ENCODE measurements at places on chromosomes 13 and 19. TPM values are rescaled to one million over a fixed set of nuclear protein-coding genes. Genes with fewer than 3 reads are reported as not detected.

FFAR2 gene
- total RNA-seq = not detected

SULT2A1 gene
- not detected for total RNA-seq

PTH2 gene
- total RNA-seq = not detected

CYP4F2 gene
- total RNA-seq = not detected

ZNF224 gene
- 16.6 TPM for total RNA-seq

CAPNS1 gene
- 101 TPM for total RNA-seq

PHLDB3 gene
- 11.4 TPM for total RNA-seq

SHISA7 gene
- total RNA-seq = not detected

KLK1 gene
- not detected for total RNA-seq

GJB2 gene
- total RNA-seq = not detected

EID2B gene
- total RNA-seq = 5.9 TPM

CLIP3 gene
- 53.7 TPM for total RNA-seq

TMEM259 gene
- total RNA-seq = 157 TPM

SLITRK5 gene
- 0.66 TPM for total RNA-seq

ZNF225 gene
- total RNA-seq = 3.6 TPM

LILRA1 gene
- 1.1 TPM for total RNA-seq

ZNF528 gene
- 27.4 TPM for total RNA-seq

PNMA8B gene
- 1.3 TPM for total RNA-seq

OXGR1 gene
- 2.2 TPM for total RNA-seq

FFAR3 gene
- total RNA-seq = 1.6 TPM

ZNF417 gene
- 11.8 TPM for total RNA-seq

PLEKHF1 gene
- total RNA-seq = 21.4 TPM

VWA8 gene
- total RNA-seq = 37.5 TPM

ZBTB32 gene
- total RNA-seq = not detected

PSG1 gene
- total RNA-seq = not detected

ZNF530 gene
- 12.5 TPM for total RNA-seq

CGB3 gene
- not detected for total RNA-seq

THSD8 gene
- not detected for total RNA-seq

SLC25A15 gene
- total RNA-seq = 5.2 TPM

CGB1 gene
- total RNA-seq = not detected

ADGRE2 gene
- total RNA-seq = 1.8 TPM

UPF1 gene
- total RNA-seq = 49.0 TPM

PRTN3 gene
- total RNA-seq = not detected

PRODH2 gene
- not detected for total RNA-seq

MBD3L3 gene
- total RNA-seq = not detected

ZNF616 gene
- 5.1 TPM for total RNA-seq

INAFM1 gene
- total RNA-seq = 8.6 TPM

ZNF17 gene
- 10.3 TPM for total RNA-seq

TUBA3C gene
- total RNA-seq = not detected

KIR2DL1 gene
- not detected for total RNA-seq

IL17D gene
- 1.7 TPM for total RNA-seq

USE1 gene
- 41.3 TPM for total RNA-seq

CYP4F3 gene
- not detected for total RNA-seq

PSPN gene
- 0.66 TPM for total RNA-seq

CYP4F8 gene
- total RNA-seq = not detected

SLC25A41 gene
- not detected for total RNA-seq

SPRY2 gene
- 32.3 TPM for total RNA-seq

MUC16 gene
- not detected for total RNA-seq

CABP5 gene
- total RNA-seq = not detected

SPACA6 gene
- total RNA-seq = 19.9 TPM

Measured in sigmoid colon (tissue), 7 donors.